Fibroblast of pulmonary artery (primary cell): ENCODE measurements at places on chromosomes 6 and 20.

GRCh38 chr6:110529355-110529754 is 52.9 kb upstream of the SLC22A16 start:
- DNase-seq = peak; percentile 67

- no peak for DNase-seq
Observed at GRCh38 chr6:131787079-131787478, 20.7 kb upstream of the ENPP1 start.

DNA sequence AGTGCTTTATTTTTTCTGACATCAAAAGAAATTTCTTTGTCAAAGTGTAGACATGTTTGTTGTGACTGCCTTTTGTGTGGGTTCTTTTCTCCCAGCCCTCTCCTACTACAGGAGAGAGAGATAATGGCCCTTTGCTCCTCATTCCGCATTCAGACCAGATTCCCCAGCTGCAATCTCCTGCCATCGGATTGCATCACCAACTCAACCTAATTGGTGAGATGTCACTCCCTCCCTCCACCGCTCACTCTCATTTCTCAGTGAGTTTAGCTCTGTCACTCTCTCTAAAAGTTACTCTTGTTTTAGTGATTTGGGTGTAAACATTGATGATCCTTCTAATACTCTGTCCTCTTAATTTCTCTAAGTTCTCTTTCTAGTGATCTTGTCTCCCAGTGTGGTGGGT is 22.7 kb downstream of the UTRN start:
- no peak for DNase-seq

GRCh38 chr6:53048431-53049195 is 16.6 kb upstream of the FBXO9 start:
- DNase-seq = peak; percentile 91

DNA sequence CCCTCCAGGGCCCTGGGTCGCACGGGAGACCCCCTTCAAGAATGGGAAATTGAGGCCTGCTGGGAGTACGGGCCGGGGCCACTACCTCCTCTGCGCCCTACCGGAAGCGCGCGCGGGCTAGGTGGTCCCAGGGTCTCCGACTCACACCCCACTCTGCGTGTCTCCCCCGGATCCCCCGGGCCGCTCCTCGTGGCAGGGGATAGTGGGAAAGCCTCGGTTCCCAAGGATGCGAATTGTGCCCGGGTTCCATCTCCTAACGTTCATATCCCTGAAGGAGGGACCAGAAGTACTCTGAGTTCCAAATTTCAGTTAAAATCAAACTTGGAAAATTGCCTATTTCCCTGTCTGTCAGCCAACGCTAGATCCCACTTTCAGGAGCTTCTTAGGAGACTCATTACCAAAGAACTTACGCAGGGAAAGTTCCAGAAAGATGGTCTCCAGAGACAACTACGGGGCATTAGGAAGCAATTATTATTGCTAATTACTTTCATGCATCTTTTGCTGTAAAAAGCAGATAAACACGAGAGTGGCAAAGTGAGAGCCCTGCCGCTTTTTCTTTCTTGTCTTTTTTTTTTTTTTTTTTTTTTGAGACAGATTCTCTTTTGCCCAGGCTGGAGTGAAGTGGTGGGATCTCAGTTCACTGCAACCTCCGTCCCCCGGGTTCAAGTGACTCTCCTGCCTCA is 858 bp downstream of the FAM83D start:
- peak; percentile 36 for DNase-seq

- DNase-seq = peak; percentile 88
Observed at GRCh38 chr6:34414999-34415858, 10.6 kb downstream of the RPS10 start.

DNA sequence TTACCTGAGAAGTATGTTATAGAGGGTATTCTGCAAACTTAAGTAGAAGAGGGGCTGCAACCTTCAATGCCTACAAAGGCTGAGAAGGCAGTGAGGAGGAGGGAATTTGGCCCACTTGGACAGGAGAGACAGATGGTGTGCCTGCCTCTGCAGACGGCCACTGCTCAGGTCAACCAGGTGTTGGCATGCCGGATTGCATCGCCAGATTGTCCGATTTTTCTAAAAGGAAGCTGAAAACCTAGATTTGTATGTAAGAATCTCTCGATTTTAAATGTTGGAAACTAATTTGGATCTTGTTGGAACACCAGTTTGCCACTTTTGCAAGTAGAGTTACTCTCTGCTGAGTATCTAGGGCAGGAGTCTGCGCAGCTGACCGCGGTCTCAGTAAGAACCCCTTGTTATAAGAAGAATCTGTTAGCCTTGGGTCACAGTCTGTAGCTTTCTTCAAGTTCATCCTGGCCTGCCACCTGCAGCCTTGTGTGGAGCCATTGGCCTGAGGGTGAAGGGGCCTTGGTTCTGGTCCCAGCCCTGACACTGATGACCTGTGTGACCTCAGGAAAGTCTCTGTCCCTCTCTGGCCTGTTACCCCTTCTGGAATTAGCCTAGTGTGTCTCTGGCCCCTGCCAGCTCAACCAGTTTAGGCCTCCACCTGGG is 54.4 kb downstream of the TGM2 start:
- DNase-seq = no peak

GRCh38 chr6:136306466-136306865 is 16.8 kb upstream of the BCLAF1 start:
- no peak for DNase-seq

DNA sequence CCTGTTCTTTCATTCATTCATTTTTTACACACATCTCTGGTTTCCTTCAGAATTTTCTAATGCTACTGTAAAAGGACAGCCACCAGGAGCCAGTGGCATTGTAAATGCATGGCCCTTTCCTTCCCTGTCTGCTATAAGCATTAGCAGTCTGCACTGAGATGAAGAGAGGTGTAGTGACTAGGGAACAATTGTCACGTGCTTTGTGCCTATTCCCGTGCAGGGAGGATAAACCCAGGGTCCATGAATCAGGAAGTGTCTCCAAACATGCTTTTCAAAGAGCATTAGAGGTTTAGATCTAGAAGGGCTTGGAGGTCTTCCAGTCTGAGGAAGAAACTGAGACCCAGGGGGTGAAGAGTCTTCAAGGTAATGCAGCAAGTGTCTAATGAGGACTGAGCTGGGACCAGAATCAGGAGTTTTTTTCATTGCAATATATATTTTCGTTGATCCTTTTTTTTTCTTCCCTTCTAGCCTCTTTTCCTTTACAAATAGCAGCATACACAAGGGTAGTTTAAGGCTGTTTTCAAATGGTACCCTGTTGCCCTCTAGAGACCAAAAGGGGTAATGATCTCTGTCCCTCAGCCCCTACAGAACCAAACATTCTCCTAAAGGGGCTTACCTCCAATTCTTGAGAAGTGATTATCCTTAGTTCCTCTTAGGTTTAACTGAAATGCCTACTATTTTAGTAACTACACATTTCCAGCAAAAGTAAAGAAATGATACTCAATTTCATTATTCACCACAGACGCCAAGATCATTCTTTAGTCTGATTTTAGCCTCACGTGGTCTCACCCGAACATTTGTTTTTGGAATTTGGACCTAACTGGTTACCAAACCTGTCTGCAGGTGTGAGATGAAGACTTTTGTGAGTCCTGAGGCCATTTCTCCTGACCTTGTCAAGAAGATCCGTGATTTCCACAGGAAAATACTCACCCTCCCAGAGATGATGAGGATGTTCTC is 6.6 kb downstream of the TRIM15 start:
- DNase-seq = peak; percentile 78

DNA sequence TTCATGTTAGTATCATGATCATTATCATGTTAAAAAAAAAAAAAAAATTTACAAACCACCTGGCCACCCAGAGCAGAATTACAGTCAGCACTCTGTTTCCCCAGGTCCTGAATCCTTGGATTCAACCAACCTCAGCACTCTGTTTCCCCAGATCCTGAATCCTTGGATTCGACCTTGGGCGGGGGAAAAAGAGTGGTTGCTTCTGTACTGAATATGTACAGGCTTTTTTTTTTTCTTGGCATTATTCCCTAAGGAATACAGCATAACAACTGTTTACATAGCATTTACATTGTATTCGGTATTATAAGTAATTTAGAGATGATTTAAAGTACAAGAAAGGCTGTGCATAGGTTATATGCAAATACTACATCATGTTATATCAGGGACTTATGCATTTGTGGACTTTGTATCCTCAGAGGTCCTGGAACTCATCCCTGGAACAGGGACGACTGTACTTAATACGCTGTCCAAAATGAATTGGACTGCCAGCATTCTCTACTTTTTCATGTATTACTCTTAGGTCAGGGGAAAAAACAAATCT is 31.2 kb downstream of the GCNT2 start:
- no peak for DNase-seq

DNA sequence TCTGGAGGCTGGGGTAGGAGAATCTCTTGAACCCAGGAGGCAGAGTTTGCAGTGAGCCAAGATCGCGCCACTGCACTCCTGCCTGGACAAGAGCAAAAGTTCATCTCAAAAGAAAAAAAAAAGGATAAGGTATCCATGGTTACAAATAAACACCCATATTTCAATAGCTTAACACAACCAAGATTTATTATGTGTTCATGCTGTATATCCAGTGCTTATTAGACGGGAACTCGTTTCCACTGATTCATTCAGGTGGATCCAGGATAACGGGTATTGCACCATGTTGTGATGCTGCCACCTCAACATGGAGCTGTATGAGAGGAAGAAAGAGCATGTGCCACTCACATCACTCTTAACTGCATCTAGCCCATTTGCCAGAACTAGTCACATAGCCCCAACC is 69.1 kb upstream of the HIVEP1 start:
- no peak for DNase-seq

DNA sequence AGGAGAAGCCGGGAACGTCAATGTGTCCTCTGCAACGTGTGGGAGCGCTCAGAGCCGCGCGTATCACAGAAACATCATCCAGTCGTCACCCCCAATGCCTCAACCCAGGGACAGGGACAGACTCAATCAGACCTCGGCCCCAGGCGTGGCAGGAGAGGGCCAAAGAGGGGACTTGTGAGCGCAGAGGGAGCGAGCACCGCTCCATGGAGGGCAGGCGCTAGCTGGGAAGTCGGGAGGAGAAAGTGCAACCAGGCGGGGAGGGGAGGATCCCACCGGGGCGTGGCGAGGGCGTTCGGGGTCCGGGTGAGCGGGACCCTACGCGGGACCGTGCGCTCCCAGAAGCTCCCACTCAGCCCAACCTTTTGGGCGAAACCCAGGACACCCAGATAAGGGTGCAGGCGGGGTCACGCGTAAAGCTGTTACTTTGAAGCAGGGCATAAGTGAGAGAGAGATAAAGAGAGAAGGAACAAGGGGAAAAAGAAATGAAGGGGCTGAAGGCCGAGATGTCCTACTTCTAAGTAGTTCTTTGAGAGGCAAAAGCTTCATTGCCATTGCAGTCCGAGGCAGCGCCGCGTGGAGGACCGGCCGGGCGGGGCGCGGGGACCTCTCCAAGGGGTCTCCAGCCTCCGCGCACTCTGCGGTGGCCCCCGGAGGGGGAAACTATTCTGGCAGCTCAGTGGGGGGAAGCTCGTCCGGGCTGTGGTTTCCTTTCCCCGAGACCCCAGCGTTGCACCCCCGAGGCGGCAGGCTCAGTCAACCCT is 862 bp upstream of the SOBP start:
- DNase-seq = peak; percentile 23

GRCh38 chr6:169869301-169869700 is 117.9 kb downstream of the ERMARD start:
- no peak for DNase-seq

DNA sequence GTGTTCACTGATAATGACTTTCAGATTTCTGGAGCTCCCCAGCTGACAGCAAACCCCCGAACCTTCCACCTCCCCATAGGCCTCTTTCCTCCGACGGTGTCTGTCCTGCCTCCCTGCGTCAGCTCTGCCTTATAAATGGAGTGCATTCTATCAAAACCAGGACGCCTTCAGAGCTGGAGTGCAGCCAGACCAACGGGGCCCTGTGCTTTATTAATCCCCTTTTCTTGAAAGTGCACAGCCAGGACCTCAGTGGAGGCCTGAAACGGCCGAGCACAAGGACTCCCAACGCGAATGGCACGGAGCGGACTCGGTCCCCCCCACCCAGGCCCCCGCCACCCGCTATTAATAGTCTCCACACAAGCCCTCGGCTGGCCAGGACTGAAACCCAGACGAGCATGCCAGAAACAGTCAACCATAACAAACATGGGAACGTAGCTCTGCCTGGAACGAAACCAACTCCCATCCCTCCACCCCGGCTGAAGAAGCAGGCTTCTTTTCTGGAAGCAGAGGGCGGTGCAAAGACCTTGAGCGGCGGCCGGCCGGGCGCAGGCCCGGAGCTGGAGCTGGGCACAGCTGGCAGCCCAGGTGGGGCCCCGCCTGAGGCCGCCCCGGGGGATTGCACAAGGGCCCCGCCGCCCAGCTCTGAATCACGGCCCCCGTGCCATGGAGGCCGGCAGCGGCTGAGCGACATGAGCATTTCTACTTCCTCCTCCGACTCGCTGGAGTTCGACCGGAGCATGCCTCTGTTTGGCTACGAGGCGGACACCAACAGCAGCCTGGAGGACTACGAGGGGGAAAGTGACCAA is 42.3 kb upstream of the NAA20 start:
- DNase-seq = peak; percentile 92

GRCh38 chr20:61629602-61630390 is 377.7 kb downstream of the CDH4 start:
- DNase-seq = no peak

DNA sequence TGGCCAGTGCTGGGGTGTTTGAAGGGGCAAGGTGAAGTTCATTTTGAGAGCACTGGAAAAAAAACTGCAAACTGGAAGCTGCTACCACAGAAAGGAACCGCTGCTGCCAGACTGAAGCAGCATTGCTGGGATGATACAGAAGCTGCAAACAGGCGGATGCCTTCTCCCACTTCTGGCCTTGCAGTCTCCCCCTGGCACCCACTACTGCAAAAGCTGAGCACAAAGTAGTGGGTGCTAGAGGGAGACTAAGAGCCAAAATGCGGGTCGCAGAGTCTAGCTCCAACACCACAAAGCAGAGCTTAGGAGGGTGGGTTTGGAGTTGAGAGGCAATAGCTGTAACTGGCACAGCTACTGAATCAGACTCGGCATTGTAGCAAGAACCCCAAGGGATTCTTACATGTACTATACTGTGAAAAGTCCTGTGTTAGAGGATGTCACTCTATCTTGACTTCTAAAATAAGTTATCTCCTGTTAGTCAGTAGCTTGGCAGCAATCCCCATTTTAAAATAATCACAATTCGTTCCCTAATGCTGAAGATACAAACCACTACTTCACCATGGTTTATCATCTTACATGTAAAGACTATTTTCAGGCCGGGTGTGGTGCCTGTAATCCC is 44.0 kb upstream of the COL21A1 start:
- peak; percentile 25 for DNase-seq

GRCh38 chr6:23435126-23435525 is 690.9 kb upstream of the NRSN1 start:
- DNase-seq = no peak

DNA sequence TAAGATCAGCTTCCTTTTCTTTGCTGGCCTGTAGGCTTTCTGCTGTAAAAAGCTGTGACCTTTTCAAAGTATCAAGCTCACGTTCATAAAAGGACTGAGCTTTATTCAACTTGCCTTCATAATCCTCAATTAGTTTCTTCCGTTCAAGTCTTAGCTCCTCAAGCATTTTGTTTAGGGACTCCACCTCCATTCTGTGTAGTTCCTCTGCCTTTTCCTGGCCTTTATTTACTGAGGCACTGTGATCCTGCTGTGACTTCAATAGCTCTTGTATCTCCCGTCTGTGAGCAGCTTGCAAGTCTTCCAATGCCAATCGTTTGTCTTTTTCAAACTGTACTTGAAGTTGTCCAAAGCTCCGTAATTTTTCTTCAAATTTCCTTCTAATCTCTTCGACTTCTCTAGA is 54.4 kb downstream of the FAM184A start:
- no peak for DNase-seq
